T-helper 9 cell (primary cell): ENCODE measurements at places on chromosomes 4 and X.

DNA sequence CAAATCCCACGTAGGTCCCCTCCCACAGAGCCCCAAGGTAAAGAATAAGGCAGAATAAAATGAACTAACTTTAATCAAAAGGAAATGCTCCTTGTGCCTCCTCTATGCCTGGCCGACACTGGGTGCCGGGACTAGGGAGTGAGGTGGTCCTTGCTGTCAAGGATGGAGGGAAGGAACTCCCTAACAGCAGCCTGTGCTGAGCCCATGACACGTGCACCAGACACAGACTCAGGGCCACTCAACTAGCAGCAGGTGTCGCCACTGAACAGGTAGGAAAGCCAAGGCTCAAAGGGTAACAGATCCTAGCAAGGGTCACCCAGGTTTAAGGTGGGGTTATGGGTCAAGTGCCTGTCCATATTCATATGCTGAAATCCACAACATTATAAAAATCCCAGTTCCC, 29.2 kb downstream of the MSX1 start:
- DNase-seq, result no peak

- DNase-seq, result no peak
Observed at GRCh38 chrX:100931218-100931924, 2.7 kb upstream of the XKRX start.

GRCh38 chr4:92047209-92047875, 256.4 kb upstream of the GRID2 start:
- no peak for DNase-seq

- DNase-seq, result peak; percentile 98
Observed at GRCh38 chr4:189940178-189941004, at the start of gene FRG1. Gene FRG1, plus strand, starts transcription at chr4:189940872. Its CDS starts 138 bp downstream, at chr4:189941010.

- no peak for DNase-seq
Observed at GRCh38 chr4:6019316-6020263, 1.4 kb upstream of the C4orf50 start.

DNA sequence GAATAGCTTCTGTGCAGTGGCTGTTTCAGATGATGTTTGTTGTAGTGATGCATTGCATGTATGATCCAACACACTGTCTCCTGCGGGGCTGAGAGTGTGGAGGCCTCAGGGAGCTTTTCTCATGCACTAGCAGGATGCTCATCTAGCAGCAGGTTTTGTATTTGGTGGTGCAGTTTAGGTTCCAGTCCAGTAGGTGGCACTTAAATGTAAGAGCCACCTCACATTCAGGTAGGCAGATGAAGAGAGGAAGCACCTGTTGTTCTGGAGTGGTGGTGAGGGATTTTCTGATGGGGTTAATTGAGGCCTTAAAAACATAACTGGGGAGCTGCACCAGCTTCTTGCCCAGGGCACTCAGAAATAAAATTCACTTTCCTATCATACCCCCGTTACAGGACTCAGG, 300.9 kb downstream of the SPIN4 start:
- no peak for DNase-seq

DNA sequence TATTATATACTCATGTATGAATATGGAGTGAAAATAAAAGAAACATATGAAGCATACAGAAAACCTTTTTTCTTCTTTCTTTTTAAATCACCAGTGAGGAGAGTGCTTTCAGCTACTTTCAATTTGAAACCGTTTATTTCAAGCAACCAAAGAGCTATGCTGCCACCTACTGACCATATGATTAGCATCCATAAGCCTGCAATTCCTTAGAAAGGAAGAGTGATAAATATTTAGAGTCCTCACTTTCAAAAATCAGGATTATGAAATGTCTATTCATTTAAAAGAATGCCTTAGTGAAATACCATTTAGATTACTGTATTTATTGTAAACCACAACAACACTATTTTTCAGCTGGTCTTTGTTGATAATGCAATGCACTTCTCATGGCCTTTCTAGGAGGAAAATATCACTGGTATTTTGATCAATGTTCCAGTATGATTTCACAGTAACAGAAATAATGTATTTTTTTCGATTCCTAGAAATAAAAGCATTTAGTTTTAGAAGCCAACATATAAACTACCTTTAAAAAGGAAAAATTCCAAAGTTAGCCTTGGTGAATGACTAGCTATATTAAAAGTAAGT, 667.6 kb downstream of the PCDH18 start:
- no peak for DNase-seq

DNA sequence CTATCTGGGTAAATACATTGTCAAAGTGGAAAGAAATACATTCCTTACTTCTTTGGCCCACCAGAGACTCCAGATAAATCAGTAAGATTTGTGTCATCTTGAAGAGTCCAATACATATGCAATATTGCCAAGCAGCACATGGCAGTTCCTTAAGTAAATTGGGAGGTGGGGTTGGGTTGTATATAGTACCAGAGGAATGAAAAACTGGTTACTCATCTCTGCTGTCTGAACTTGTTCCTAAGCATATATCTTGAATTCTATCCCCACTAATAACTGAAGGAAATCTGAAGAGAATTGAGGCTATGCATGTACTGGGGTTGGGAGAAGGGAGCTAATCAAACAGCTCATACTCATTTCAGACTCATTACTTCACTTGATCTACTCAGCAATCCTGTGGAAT, 14.8 kb downstream of the TCEAL8 start:
- DNase-seq, result no peak

DNA sequence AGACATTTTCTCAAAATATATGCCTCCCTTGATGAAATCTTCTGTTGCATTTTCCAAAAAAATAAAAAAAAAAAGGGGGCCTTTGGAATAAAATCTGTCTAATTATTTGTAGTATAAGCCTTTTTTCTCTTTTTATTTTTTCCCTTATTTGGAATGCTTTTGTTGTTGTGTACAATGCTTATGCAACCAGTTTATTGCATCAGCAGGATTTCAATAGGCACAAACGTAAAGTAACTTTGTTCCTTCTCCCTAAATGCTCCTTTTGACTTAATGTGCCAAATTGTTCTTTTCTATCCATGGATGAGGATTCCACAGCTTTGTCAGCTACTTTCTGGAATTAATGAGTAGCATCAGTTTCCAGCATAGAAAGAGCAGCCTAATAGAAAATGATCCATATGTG, 59.6 kb upstream of the HPGD start:
- no peak for DNase-seq
